ENCODE measurements at places on chromosomes 4 and X.

DNA sequence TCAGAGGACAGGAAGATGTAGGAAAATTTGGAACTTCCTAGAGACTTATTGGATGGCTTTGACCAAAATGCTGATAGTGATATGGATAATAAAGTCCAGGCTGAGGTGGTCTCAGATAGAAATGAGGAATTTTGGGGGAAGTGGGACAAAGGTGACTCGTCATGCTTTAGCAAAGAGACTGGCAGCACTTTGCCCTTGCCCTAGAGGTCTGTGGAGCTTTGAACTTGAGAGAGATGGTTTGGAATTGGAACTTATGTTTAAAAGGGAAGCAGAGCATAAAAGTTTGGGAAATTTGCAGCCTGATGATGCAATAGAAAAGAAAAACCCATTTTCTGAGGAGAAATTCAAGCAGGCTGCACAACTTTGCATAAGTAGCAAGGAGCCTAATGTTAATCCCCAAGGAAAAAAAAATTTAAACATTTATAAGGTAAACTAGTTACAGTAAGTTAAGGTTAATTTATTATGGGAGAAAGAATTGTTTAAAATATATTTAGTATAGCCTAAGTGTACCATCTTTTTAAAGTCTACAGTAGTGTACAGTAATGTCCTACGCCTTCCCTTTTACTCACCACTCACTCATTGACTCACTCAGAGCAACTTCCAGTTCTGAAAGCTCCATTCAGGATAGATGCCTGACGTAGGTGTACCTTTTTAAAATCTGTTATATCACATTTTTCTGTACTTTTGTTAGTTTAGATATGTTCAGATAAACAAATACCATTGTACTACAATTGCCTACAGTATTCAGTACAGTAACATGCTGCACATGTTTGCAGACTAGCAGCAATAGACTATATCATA, 101.2 kb downstream of the FAM13A start:
- DNase-seq: no peak

GRCh38 chr4:173538909-173539445, 8.9 kb upstream of the HAND2 start:
- DNase-seq: no peak

DNA sequence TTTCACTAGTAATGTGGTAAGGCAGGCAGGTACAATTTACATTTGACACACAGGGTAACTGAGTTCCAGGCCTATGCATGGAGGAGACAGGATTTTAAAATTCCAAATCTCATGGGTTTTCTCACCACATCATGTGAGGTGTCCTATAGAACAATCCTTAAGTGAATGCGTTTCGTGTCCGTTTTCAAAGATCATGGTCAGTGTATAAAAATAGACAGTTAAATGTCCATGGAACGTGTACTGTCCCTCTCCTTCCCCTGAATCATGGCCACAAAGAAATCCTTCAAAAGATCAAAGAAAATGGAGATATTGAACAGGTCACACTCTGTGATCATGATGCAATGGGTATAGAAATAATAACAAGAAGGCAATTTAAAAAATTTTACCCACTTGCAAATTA, 42.0 kb downstream of the LIMCH1 start:
- no peak for DNase-seq

DNA sequence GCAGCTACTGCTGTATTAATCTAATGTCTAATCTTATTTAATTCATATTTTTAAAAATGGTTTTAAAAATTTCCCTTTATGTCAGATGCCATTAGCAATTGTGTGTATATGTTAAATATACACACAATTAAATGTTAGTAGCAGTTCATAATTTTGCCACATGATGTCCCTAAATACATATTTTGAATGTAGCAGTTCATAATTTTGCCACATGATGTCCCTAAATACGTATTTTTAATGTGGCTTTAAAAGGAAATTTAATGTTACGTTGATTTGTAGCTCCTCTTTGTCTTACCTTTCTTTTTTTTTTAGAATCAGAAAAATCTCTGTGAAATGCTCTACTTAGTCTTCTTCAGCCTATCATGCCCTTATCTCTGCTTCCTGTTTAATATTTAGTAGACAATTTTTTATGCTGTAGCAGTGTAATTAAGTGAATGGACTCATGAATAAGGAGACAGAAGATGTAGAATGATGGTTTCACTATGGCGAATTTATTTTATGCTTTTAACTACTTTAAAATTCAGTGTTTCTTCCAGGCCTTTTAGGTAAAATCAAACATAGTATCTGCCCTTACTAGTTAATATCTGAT, 26.1 kb downstream of the RBM46 start:
- no peak for DNase-seq

DNA sequence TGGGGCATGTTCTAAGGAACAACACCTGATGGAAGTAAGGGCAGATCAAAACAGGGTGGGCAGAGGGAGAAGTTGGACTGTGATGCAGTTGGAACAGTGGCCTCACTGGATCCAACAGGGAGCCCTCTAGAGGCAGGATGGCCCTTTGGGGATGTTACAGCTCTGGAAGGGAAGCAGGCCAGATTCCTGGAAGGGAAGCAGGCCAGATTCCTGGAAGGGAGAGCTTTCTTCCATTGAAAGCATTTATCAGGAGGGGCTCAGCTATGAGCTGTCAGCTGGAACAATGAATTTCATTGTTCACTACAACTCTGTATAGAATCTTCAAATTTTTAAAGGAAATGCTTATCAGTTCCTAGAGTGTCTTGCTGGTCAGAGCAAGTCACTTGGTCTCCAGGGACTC, 17.7 kb downstream of the IL15 start:
- no peak for DNase-seq

- no peak for DNase-seq
These were observed 96.2 kb upstream of the PABPC4L start for GRCh38 chr4:134297765-134298164.

DNA sequence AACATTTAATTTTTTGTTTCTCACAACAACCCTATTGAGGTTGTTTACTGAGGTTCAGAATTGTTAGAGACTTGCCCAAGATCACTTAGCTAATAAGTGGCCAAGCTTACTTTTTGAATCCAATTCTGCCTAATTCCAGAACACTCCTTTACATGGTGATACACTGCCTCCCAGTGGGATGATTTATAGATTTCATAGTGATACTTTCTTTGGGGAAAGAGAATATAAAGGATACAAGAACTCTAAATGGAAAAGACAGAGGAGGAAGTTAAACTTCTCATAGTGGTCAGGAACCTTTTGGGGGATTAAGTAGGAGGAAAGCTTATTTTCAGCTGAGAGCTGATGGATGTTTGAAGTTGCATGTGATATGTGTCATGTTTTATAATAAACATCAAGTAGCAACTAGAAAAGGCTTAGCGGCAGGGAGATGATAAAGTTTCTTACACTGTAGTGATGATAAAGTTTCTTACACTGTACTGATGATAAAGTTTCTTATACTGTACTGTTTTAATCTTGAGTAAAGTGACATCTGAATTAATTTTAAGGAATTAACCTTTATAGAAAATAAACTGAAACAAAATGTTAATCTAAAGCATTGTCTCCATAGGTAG, 15.3 kb downstream of the STAG2 start:
- no peak for DNase-seq

DNA sequence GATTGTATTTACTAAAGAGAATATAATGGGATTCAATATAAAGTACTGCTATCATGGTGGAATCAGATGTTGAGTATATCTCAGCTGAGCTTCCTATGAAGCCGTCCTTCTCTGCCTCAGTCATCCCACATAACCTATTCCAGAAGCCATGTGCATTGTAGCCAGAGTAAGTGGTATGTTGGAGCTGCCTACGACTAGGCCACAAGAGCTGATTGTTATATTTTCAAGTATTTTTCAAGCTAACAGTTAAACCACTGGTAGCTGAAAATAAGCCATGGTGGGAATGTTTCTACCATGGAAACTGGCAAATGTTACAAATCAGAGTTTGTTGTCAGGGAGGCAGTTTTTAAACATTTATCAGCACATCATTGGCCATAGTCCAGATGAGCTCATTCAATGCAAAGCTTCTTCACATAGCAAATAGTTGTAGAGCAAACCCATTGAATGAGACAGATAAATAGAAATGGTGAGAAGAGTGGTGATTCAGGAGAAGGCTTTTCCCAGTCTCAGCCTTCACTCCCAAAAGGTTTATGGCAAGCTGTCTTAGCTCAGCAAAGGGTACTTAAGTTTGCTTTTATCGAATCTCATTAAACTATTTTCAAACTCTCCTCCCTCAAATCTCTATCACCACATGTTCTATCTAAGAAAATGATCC, 436.4 kb downstream of the PCDH19 start:
- DNase-seq: no peak

DNA sequence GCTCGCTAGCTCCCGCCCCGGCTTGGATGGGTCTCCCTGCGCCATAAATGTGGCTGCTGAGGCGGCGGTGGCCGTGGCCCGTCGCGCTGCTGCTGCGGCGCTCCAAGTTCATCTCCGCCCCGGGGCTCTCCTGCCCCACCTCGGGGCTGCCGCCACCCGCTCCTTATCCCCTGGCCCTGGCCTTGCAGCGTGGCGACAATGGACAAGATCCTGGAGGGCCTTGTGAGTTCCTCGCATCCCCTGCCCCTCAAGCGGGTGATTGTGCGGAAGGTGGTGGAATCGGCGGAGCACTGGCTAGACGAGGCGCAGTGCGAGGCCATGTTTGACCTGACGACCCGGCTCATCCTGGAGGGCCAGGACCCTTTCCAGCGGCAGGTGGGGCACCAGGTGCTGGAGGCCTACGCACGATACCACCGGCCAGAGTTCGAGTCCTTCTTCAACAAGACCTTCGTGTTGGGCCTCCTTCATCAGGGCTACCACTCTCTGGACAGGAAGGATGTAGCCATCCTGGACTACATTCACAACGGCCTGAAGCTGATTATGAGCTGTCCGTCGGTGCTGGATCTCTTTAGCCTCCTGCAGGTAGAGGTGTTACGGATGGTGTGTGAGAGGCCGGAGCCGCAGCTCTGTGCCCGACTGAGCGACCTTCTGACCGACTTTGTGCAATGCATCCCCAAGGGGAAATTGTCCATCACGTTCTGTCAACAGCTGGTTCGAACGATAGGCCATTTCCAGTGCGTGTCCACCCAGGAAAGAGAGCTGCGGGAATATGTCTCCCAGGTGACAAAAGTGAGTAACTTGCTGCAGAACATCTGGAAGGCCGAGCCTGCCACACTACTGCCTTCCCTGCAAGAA, 763 bp downstream of the USP38 start:
- DNase-seq: no peak

GRCh38 chr4:24794916-24795665, at the start of gene SOD3:
SOD3 (plus strand) TSS chr4:24795573; CDS start chr4:24799522, 3,949 bp downstream.
- peak; percentile 36 for DNase-seq

DNA sequence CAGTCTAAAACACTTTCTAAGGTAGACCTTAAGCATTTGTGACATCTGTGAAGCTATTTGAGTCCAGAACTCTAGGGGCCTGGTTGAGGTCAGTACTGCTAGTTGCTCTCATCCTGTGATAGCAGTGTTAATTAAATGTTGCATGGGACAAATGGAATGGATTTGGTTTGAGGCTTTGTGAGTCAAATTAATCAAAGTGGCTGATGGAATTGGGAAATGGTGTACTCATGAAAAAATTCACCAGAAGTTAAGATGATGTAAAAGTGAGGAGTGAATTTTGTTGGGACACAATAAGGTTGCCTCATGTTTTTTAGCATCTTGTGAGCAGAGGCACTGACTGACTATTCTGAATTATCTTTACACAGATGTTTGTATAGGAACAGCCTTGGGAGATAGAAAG, 99.2 kb upstream of the ARSJ start:
- no peak for DNase-seq

- no peak for DNase-seq
These were observed 7.6 kb downstream of the SLC25A14 start for GRCh38 chrX:130347321-130347720.

- no peak for DNase-seq
These were observed 69.7 kb downstream of the KLHL8 start for GRCh38 chr4:87150498-87151261.

- DNase-seq: no peak
These were observed 57.2 kb downstream of the EGF start for GRCh38 chr4:109969919-109970318.

- DNase-seq: no peak
These were observed 51.4 kb downstream of the NPY5R start for GRCh38 chr4:163395055-163395454.

DNA sequence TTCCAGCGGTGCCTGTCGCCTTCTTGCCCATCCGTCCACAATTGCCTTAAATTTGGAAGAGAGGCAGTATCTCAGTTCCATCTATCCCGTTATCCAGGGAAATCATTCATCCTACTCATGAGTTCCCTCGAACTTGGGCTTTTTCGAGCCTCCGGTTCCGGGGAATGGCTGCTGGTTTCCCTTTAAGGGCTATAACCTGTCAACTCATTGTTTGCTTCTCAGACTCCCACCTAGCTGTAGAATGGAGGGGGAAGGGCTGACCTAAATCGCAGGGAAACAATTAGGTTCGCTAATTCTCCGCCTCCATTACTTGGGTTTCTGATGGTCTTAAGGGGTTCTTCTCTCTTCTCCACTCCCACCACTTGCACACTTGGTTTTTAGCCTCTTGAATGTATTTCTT, 1.2 kb downstream of the UCHL1 start:
- no peak for DNase-seq

- no peak for DNase-seq
These were observed 51.0 kb upstream of the RASGEF1B start for GRCh38 chr4:81522711-81523110.

- no peak for DNase-seq
These were observed 8.0 kb downstream of the HERC3 start for GRCh38 chr4:88600176-88600838.

DNA sequence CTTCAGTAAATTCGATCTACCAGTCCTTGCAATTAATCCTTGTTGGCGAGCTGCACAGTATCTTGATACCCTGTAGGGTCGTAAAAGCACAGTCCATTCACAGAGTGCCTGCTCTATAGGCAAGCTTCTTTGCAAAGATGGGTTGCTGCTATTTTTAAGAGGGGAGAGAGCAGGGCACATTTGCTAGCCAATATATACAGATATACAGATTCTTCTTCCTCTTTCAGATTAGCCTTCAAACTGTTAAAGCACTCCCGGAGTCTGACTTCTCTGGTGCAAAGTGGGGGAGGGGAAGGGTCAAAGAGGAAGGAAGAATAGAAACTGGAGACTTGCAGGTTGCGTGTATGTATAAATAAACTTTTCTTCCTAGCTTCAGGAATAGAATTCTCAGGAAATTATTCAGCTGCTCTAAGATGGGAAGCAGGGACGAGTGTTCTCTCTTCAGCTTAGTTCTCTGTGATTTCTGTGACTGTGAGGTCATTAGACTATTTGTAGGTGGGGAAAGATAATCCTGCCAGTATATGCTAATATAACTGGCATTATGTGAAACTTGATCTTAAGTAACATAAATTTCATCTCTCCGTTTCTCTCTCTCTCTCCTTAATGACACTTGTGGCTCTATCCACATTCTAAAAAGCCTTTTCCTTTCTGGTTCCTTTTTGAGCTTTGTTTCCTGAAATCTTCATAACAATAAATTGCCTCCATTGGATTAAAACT, at the start of gene CYSLTR1:
Gene CYSLTR1, minus strand, starts transcription at position 242 of the 717 bp plus-strand sequence. CDS start 53,865 bp downstream, outside the sequence.
- DNase-seq: no peak

DNA sequence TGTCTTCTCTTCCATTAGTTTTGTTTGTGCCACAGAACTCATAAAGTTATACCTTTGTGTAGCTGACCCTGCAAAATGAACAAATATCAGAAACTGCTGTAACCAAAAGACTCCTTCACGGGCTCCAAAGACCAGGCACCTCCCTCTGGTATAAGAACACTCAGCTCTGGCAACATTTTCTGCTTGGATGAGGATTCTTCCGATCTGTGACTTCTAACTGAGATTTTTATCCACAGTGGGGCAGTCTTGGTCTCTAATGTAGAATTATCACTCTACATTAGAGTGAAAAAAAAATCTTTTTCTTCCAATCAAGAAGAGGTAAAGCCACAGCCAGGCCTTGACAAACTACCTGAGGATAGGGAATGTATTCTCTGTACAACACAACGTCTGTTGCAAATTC, 38.5 kb upstream of the PRSS48 start:
- DNase-seq: no peak

All from anterior cingulate cortex (tissue), 58 donors.